ENCODE measurements at places on chromosomes 12 and 14.

DNA sequence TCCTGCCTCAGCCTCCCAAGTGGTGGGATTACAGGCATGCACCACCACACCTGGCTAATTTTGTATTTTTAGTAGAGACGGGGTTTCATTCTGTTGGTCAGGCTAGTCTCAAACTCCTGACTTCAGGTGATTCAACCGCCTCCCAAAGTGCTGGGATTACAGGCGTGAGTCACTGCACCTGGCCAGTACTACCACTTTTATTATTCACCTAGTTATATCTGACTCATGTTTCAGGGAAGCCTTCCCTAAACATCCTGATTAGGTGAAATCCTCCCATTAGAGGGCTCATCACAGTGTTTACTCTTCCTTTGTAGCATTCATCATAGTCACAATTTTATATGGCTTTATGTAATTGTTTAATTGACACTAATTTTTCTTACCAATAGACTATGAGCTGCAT is 295.3 kb upstream of the SOX5 start:
- no peak for DNase-seq

DNA sequence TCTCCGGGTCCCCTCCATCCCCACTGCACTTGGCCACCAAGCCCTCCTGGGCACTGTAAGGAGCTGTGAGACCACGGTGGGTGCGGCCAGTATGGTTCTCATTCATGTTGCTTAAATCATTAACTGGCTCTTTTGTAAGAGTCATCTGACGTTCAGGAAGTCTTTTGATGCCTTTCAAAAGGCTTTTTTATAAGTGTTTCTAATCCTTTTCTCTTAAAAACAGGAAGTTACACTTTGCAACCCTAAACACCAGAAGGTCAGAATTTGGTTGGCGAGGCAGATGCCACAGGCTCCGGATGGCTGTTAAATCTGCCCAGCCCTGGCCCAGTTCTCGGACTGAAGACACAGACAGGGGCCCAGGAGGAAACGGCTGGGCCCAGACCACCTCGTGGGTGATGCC is 26.1 kb upstream of the DIO3 start:
- DNase-seq: no peak

- no peak for DNase-seq
Measured at GRCh38 chr14:75274050-75274898, 4.4 kb upstream of the FOS start.

DNA sequence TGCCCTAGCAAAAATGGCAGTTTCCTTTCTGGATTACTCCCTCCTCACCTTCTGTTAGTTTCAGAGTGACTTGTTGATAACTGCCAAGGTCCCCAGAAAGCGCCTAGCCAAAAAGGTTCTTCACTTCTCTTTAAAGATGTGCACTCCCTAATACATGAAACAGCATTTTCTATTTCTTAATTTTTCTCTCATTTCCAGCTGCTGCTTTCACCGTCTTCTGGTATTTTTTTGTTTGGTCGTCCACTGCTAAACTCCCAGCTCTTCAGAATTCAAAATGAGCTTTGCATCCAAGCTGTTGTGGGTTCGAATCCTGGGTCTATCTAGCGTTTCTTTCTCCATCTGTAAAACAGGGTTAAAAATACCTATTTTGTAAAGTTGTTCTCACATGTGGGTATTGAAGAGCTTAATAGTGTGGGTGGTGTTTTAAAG is 397 bp upstream of the BORCS5 start:
- DNase-seq: no peak

DNA sequence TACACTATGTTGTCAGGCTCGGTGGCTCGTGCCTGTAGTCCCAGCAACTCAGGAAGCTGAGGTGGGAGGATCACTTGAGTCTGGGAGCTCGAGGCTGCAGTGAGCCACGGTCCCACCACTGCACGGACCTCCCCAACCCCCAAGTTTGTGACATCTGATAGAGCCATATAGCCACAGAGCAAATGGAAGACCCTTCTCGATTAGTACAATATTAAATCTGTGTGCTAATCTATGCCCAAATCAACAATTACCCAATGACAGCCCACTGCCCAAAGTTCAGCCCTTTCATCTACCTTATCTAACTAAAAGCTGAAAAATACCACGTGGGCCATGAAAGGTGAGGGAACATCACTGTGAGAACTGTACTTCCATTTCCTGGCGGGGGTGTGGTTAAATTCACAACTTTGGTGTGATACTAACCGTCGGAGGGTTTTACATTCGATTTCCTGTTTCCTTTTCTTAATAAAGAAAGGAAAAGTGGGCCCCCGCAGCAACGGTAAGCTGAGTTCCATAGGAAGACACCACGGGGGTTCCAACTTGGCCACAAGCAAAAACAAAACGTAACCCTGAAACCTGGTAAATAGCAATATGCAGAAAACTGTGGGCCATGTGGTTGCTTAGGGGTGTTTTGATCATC is 31.2 kb upstream of the FOS start:
- DNase-seq: no peak

DNA sequence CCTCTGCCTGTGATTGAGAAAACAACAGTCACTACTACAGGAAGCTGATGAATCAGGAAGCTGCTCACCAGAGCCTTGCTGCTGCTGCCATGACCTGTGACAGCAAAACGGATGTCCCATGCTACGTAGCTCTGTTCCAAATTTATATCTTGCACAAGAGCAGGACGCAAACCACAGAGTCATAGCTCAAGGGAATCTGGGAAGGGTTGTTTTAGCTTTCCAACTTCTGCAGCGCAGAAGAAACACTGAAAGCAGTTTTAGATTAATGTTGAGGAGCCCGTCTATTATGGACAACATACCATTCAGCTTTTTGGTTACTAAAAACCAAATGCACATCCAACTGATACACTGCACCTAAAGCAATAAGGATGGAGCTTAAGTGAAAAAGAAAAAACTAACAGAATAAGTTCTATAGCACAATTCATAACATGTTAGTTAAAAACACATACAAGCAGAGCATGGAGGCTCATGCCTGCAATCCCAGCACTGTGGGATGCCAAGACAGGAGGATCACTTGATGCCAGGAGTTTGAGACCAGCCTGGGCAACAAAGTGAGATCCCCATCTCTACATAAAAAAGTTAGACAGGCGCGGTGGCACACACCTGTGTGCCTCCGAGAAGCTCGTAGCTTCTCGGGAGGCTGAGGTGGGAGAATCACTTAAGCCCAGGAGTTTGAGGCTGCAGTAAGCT is 1.7 kb upstream of the ANKRD33 start:
- peak; percentile 88 for DNase-seq

- no peak for DNase-seq
Measured at GRCh38 chr14:20789230-20789813, 8.3 kb downstream of the RNASE6 start.

DNA sequence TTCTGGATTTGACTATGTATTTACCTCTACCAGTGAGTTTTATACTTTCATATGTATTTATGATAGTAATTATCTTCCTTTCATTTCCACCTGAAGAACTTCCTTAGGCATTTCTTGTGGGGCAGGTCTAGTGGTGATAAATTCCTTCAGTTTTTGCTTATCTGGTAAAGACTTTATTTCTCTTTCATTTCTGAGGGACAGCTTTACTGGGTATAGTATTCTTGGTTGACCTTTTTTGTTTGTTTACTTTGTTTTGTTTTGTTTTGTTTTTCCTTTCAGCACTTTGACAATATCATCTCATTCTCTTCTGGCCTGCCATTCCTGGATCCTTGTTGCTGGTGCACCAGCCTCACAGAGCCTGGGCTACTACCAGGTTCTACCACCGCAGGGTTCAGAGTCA is 53.9 kb upstream of the NFKBIA start:
- DNase-seq: no peak

GRCh38 chr14:83309211-83309610 is 1775.6 kb upstream of the SEL1L start:
- no peak for DNase-seq

DNA sequence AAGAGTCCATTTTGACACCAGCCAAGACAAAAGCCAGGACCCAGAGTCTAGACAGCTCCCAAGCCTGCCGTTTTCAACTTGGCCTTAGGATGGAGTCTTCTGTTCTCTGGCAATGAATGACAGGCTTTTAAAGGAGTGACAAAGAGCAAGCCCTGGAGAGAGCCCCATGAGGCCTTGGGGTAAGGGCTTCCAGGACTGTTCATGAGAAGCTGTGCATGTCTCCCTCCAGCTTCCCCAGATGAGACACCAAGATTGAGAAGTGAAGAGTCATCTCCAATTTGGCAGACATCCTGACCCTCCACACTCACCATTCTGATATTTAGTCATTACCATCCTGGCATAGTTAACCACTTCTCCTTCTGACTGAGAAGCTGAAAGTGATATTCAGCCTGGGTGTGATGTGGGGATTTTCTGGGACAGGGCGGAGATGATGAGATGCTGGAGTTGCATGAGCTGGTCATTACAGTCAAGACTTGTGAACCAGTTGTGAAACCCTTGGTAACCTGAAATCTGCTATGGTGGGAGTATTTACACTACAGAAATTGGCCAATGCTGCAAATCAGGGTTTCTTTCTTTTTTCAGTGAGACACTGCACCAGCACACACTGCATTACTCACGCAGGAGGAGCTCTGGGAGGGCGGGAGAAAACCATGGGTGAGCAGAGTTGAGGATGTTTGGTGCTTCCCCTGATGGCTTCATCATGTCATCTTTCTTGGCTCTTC is 77.8 kb downstream of the VCPKMT start:
- peak; percentile 95 for DNase-seq

DNA sequence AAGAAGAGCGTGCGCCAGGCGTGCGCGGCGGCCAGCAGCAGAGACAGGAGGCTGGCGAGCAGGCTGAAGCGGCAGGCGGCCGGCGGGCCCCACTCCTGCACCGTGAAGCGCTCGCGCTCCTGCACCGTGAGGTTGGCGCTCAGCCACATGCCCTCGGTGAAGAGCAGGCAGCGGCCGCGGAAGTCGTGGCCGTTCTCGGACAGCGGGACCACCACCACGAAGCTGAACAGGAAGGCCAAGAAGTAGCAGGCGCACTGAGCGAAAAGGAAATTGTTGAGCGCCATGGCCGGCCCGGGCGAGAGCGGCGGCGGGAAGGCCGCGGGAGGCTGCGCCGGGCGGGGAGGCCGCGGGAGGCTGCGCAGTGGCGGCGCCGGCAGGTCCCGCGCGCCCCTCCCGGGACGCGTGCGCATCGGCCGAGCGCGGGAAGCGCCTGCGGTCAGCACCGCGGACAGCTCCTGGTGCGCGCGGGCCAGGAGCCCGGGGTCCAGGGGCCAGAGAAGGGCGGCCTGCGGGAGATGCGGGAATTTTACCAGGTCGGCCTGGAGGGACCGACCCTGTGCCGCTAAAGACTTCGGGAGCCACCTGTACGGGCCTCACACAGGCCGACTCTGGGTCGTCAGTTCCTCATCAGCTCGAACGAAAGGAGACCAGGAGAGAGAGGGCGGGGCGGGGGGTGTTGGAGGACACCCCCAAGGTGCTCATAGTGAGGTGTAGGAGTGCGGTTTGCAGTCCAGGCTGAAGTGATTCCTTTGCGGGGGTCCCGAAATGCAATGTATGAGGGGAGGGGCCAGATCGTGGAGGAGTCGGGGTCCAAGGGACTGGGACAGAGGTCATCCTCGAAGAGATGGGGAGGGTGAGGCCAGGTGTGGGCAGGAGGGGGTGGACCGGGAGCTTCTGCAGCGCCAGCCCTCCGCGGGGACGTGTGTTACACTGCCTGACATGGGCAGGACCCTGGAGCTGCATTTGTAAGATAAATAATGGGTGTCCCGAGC is at the start of gene TMEM179:
Gene TMEM179, minus strand, starts transcription at position 315 of the 992 bp plus-strand sequence. Its CDS starts 31 bp downstream, at position 284.
- no peak for DNase-seq

GRCh38 chr12:49567611-49568441 is at the start of gene MCRS1:
MCRS1 (minus strand) TSS chr12:49568142; CDS start chr12:49566731, 1,411 bp downstream.
- peak; percentile 50 for DNase-seq

GRCh38 chr12:53825246-53826081 is 73.7 kb upstream of the CISTR start:
- DNase-seq: no peak

DNA sequence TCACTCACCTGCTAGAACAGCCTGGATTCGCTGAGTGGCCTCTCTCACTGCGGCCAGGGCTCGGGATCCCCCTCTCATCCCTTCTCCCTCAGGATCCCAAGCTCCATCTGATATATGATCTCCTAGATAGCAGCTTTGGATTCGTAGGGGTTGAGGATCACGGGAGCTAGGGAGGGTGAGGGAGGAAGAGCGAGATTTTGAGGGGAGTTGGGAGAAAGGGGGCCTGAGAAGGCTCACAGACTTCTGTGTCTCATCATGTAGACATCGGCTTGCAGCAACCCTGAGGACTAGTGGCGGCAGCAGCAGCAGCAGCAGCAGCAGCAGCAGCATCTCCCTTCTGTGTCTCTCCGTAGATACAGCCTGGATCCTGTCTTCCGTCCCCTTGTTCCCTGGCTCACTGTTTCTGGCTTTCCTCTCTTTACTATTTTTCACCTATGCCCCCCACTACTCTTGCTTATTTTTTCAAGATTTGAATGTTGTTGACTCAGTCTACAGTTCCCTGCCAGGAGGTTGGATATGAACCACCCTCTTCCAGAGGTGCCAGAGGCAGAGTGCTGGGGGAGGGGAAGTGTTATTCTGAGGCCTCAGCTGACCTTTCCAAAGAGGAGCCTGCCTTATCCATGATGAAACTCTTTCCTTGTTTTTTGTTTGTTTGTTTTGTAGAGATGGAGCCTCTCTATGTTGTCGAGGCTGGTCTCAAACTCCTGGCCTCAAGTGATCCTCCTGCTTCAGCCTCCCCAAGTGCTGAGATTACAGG is at the start of gene CIROP:
Gene CIROP, minus strand, starts transcription at position 399 of the 757 bp plus-strand sequence. Its CDS starts 69 bp downstream, at position 330.
- no peak for DNase-seq

DNA sequence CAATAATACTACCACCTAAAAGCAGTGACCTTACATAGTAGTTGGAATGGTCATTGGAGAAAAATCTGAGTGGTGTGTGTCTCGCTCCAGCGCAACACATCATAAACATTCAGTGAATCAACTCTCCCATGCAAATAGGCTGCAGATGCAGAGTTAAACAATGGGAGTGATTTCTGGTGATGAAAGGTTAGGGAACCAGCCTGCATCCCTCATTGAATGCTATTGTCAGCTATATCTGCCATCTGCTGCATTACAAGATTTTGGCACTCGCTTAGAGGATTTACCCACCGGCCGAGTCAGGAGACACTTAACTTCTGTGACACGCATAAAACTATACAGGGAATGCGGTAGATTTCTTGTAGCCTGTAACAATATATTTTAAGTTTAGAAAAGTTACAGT is 900.9 kb downstream of the FLRT2 start:
- no peak for DNase-seq
